ENCODE measurements at places on chromosomes 7 and 10.

DNA sequence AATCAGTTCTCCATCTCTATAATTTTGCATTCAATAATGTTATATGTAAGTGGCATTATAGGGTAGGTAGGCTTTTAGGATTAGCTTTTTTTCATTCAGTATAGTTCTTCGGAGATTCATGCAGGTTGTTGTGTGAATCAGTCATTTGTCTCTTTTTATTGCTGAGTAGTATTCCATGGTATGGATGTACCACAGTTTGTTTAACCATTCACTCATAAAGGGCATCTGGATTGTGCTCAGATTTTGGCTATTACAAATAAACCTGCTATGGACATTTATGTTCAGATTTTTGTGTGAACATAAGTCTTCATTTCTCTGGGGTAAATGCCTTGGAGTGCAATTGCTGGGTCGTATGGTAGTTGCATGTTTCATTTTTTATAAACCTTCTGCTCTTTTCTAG, 4.4 kb upstream of the OGDHL start:
- DNase-seq: no peak

GRCh38 chr10:113716109-113716910, 35.2 kb upstream of the PLEKHS1 start:
- no peak for DNase-seq

- no peak for DNase-seq
Observed at GRCh38 chr10:52313933-52314821, at the start of gene DKK1. Gene DKK1 (plus strand): TSS chr10:52314281. CDS start chr10:52314435, 154 bp downstream.

GRCh38 chr7:23945472-23945871, 235.5 kb downstream of the STK31 start:
- no peak for DNase-seq

GRCh38 chr10:114305521-114305925, 66.5 kb downstream of the VWA2 start:
- no peak for DNase-seq

DNA sequence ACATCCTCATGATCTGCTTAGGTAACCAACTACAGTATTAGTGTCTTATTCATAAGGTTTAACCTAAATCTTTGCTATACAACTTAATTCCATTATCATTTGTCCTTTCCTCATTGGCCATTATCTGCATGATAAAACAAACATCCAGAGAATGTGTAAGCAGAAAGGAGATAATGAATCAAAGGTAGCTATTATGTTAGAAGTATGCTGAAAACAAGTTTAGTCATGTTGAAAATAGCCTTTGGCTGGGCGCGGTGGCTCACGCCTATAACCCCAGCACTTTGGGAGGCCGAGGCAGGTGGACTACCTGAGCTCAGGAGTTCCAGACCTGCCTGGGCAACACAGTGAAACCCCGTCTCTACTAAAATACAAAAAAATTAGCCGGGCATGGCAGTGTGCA, 78.2 kb downstream of the NT5C2 start:
- DNase-seq: no peak

- peak; percentile 58 for DNase-seq
Observed at GRCh38 chr7:98137826-98138151, 31.1 kb downstream of the LMTK2 start.

GRCh38 chr7:108380517-108380916, 75.7 kb downstream of the NRCAM start:
- no peak for DNase-seq

GRCh38 chr10:85558533-85558932, 808.1 kb downstream of the GRID1 start:
- no peak for DNase-seq

- no peak for DNase-seq
Observed at GRCh38 chr7:73721377-73721817, 1.9 kb upstream of the STX1A start.

GRCh38 chr10:60135020-60135419, 228.7 kb upstream of the CCDC6 start:
- no peak for DNase-seq

DNA sequence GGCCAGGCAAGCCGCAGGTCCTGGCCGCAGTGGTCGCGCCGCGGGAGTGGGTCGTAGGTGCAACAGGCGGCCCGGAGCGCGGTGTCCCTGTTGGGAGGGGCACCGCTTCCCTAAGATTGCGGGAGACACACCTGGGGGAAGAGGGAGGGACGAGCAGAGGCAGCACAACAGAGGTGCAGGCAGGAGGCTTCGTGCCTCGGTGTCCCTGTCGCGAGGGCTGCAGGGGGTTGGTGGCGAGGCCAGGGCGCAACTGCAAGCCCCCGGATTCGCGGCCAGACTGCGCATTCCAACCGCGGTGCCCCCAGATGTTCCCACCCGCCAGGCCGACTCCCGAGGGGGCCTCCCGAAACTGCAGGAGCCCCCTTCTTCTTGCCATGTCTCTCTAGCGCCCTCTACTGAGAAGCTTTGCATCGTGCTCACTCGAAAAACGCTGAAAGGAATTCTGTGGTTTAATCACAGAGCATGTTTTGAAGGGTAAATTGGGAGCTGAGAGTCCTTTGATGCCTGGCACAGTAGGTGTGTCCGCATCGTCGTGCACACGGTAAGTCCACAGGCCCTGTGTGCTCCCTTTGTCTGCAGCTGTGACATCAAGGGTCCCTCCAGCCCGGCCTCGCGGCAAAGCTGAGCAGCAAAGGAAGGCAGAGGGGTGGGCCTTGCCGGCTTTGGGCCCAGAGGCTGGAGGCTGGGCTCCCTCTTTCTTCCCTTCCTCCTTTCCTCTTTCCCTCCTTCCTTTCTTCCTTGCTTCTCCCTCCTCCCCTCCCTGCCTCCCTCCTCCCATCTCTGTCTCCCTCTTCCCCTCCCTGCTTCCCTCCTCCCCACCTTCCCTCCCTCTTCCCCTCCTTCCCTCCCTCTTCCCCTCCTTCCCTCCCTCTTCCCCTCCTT, 6.2 kb upstream of the MBL2 start:
- no peak for DNase-seq

DNA sequence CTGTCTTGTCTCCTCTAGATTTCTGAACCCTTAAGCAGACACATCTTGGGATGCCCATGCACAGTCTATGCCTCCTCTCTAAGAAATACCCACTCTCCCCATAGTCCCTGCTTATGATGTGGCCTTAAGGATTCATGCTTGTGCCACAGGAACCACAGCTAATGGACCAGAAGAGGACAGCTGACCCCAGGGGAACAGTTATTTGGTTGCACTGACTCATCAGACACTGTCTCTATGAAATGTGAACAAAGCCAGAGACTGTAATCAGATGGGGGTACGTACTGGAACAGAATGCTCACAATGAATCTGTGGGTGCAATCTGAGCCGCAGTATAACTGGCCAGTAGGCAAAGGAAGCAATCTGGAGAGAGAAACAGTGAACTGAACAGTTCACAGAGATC, 121.9 kb downstream of the USP6NL start:
- DNase-seq: no peak

DNA sequence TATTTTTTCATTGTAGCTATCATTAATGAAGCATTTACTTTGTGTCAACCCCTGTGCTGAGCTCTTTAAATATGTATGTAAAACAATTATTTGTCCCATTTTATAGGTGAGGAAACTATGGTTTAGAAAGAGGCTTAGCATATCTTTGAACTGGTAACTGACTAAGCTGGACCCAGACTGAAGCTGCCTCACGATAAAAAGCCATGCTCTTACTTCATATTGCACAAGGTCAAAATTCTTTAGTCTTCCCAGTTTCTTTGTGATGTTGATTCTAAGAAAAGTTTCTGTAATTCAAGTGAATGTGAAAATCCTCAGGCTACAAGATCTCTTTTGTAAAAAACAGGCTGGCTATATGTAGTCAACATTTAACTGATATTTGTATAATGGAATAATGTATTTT, 46.6 kb upstream of the SLC16A12 start:
- DNase-seq: no peak

DNA sequence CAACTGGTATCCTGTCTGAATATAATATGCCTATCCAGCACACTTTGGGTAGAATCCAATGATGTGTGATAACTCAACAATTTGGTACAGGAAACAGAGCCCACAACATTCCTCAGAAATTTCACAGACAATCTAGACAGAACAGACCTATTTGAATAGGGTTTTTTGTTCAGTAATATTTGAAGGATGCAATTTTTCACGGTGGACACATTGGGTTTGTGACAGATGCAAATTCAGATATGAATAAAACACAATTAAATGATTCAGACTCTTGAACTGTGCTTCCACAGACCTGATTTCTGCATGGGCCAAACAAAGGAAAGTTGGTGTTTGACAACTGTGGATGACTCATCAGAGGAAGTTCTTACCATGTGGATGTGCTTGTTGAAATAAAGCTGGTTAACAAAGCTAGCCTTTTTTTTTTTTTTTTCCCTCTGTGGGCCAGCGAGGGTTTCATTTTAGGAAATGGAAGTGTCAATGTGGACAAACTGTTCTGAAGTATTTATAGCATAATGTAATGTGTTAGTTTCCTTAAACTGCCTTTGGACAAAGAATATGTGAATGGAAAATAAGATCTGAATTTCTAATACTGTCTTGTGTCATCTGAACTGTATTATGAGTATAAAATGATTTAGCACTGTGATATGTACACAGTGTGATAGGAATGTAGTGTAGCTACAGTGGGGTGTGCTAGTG, 43.2 kb upstream of the FAM133B start:
- DNase-seq: peak; percentile 86

DNA sequence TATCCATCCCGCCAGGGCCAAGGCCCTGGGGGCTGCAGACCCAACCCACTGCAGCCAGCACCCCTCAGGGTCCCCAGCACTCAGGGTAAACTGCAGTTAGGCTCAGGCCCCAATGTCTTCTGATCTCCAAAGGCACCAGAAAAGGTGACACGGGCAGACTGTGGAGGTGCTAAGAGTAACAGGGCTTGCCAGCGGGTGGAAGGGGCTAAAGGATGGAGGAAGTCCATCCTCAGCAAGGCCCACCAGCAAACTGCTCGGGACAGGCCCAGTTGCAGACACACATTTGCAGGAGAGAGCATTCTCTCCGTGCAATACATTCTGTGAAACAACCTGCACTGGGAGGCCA, 95.6 kb upstream of the DDC start:
- no peak for DNase-seq

DNA sequence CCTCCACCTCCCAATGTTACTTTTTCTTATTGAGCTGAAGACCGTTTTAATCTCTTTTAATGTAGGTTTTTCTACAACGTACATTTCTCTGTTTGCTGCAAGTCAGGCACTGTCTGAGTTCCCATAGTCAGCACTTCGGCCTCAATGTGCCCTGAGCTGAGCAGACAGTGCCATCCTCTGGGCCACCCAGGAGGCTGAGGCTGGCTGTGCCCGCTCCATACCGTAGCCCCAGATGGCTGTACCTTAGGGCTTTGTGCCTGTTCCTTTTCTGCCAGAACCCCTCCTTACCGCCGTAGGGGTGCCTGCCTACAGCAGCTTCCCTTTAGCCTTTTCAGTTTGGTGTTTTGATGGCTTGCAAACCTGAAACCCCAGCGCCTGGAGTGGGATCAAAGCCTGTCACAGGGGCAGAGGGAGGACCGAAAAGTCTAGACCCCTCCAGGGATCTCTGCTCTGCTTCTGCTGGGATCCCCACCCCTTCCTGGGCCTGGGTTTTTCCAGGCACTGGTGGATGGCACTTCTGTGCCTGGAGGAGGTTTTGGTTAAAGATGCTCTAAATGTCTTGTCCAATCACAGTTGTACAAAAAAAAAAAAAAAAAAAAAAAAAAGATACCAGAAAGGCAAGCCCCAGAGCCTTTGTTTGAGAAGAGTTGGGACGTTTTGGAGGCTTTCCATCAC, 9.0 kb downstream of the AGAP3 start:
- DNase-seq: no peak

DNA sequence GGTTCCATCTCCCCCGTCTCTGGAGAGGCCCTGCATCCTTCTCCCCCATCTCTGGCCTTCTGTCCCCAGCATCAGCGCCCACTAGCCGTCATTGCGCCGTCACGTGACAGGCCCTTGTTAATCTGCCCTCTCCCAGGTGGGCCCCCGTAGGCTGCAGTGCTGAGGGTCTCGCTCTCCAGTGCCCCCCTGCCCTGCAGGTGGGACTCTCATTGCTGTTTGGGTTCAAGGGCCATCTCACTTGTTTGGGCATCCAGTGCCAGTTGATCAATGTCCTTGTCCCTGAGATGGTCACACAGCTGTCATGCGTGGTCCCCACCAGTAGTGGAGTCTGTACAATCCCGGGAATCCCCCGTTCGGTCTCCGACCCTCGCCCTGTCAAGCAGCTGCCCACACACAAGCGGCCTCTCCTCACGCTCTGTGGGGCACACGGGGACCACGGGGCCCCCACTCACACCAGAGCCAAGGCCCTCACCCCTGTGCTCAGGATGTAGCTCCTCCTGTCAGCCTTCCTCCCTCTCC, 114.0 kb downstream of the INPP5A start:
- DNase-seq: no peak

Measured in AML-193 (cell line).